ENCODE measurements at places on chromosomes 6 and 20.

DNA sequence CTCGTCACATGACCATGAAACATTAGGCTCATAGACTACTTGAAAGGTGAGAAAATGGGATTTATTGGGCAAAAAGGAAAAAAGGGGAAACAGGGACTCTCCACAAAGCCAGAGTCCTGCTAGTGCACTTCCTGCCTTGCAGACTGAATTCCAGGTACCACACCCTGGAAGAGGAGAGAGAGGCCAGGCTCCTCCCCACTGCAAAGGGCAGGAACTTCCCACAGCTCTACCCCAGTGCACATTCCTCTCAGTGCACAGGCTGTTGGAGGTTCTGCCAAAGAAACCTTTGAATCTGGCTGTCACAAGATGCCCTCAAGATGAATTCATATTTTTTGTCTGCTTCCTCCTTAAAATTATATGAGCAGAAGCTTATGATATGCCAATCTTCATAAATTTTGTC is 920.4 kb upstream of the GJE1 start:
- no peak for DNase-seq

GRCh38 chr6:104017410-104018381 is 842.0 kb downstream of the HACE1 start:
- no peak for DNase-seq

DNA sequence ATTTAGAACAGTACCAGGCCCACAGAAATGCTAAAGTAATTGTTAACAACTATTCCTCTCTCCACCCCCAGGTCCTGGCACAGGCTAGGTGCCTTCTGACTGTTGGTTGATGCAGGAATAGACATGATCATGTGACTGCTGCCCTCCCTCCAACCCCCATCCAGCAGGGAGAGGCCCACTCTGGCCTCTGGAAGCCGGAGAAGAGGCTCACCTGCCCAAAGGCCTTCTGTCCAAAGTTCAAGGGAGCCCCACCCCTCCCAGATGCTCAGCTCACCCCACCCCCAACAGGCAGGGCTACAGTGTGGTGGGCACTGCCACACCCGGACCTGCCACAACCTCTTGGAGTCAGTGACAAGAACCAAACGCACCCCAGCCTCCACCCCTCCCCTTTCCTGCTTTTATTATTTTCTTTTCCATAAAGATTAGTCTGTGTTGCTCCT is 26.9 kb upstream of the FOXP4 start:
- DNase-seq = no peak

GRCh38 chr6:41488433-41489119 is 57.6 kb upstream of the FOXP4 start:
- no peak for DNase-seq

GRCh38 chr6:34027445-34027936 is 118.4 kb downstream of the GRM4 start:
- peak; percentile 59 for DNase-seq

GRCh38 chr6:163449076-163449475 is 34.6 kb downstream of the QKI start:
- DNase-seq = no peak

- DNase-seq = no peak
These were observed 74.0 kb upstream of the PTPN1 start for GRCh38 chr20:50436052-50436656.

- no peak for DNase-seq
These were observed 11.3 kb downstream of the MAP3K5 start for GRCh38 chr6:136780972-136781371.

DNA sequence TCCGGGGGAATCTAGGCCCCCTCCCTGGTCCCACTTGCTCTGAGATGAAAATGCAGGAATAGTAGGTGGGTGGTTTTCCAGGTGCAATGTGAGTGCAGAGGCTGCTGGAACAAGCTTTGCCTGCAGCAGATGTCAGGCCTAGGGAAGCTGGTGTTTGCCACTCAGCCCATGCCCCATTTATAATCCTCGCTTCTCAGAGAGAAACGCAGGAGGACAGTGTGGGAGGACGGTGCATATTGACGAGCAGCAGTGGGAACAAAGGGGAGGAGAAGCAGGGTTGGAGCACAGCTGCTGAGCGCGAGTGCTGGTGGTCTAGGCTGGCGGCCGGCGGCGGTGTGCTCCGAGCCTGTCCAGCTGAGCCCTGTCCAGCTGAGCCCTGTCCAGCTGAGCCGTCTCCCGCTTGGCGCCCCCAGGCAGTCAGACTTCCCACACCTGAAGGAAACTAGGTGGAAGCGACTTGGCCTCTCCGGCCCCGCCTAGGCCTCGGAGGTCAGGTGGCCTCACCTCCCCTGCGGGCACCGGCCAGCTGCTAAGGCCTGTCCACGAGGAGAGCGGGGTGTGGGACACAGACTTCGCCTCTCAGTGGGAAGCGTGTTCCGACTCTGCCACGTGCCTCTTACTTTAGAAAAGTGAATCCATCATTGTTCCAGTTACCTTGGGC is 49.7 kb upstream of the FRMD1 start:
- DNase-seq = no peak

DNA sequence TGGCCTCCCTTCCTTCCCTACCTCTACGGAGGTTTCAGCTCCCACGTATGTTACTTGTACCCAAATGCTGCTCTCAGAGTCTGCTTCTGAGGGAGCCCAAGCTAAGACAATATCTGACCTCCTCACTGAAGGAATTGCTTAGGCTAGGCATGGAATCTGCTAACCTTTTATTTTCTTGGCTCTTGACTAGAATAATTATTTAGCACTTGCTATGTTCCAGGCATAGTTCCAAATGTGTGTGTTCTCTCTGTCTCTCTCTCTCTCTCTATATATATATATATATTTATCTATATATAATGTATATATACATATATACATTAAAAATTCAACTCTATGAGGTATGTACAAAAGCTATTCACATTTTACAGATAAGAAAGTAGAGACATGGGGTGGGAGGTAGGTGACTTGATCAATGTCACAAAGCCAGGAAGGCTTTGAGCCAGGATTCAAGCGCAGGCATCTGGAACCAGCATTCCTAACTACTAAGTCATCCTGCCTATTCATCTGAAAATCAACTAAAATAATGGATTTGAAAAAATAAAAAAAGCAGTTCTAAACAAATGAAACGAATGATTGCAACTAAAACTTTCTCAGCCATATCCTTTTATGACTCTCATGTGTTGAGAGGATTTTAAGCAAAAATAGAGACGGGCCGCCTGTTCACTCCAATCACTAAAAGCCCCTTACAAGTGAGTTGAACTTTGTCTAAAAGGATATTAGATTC is 189.7 kb upstream of the JAG1 start:
- DNase-seq = no peak

Measured in activated CD8-positive, alpha-beta memory T cell treated with anti-CD3 and anti-CD28 coated beads for 1 hour (primary cell).